ENCODE measurements at places on chromosomes 16 and 17.
A peak's percentile ranks its signal among the peaks of the same experiment; 100 is the strongest.

DNA sequence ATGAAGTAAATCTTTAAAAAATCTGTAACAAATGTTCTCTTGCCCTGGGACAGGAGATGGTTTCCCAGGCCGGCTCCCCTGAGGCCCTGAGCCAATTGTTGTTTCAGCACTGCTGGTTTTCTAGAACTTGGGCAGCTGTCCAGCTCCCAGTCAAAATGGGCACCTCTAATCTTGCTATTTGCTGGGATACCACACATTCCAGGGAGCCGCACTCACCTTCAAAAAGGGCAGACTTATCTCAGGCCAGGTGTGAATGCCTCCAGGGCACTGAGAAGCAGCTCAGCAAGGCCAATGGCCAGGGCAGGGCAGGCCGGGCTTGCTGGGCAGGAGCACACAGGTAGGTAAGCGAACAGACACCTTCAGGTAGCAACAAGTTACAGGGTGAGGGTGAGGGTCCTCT, 24.4 kb downstream of the TRIM16 start:
- DNase-seq, result no peak

DNA sequence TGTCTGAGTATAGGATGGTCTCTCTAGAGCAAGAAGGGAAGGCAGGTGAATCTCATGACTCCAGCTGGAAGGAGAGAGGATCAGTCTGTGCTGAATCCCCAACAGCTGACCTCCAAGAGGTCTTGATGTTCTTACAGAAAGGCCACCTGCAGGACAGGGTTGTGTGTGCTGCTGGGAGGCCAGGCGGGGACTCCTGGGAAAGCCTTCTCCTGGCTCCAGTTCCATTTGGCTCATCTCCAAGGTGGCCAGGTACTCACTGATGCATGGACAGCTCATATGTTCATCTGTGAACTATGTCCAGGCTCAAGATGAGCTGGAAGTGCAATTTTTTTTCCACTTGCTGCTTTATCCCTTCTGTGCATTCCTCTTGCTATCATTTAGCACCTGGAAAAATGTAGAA, 730.2 kb upstream of the RBFOX1 start:
- DNase-seq, result no peak

- peak; percentile 47 for DNase-seq
Observed at GRCh38 chr17:19513897-19514488, 19.7 kb upstream of the SLC47A1 start.

DNA sequence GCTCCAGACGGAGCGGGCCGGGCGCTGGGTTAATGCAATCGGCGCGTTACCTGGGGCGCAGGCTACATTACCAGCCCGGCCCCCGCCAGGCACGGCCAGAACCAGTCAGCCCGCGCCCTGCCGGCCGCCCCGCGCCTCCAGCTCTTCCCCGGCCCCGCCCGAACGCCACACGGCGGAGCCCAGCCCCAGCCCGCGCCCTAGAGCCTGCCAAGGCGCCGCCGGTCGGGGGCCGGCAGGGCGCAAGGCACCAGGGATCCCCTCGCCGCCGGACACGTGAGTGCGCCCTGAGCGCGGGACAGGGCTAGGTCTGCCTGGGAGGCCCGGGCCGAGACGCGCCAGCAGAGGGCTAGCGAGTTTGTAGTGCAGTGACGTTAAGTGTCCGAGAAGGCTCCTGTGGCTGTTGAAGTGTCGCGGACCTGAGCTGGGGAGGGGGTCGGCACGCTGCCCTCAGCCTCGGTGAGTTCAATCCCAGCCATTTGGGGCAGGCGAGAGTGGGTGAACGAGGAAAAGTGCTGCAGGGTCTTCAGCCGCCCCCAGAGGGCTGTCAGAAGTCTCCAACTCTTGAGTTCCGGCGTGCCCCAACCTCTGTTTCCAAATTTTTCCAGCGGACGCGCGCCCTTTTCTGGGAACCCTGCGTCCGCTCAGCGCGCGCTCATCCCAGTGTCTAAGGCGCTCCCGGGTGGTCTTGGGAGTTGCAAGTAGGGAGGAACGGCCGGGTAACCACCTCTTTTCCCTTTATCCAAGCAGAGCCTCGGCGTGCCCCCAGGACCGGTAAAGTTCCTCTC, at the start of gene SLC6A2:
SLC6A2 (plus strand) TSS at position 92 of the 785 bp plus-strand sequence. CDS start 707 bp downstream, outside the sequence.
- DNase-seq, result no peak

DNA sequence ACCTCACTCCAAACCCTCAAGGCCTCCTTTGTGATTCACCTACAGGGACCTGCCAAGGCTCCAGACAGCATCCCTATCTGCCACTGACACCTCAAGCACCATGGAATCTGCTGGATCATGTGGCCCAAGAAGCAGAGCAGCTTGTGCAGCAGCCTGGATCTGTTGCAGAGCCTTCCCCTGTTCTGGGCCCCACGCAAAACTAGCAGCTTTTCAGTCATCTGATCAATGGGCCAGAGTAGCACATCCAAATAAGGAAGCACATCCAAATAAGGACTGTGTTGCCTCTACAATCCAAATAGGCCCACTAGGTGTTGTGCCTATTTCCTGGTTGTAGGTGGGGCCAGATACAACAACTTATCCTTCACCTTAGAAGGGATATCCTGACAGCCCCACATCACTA, 97.1 kb upstream of the GNAO1 start:
- no peak for DNase-seq

DNA sequence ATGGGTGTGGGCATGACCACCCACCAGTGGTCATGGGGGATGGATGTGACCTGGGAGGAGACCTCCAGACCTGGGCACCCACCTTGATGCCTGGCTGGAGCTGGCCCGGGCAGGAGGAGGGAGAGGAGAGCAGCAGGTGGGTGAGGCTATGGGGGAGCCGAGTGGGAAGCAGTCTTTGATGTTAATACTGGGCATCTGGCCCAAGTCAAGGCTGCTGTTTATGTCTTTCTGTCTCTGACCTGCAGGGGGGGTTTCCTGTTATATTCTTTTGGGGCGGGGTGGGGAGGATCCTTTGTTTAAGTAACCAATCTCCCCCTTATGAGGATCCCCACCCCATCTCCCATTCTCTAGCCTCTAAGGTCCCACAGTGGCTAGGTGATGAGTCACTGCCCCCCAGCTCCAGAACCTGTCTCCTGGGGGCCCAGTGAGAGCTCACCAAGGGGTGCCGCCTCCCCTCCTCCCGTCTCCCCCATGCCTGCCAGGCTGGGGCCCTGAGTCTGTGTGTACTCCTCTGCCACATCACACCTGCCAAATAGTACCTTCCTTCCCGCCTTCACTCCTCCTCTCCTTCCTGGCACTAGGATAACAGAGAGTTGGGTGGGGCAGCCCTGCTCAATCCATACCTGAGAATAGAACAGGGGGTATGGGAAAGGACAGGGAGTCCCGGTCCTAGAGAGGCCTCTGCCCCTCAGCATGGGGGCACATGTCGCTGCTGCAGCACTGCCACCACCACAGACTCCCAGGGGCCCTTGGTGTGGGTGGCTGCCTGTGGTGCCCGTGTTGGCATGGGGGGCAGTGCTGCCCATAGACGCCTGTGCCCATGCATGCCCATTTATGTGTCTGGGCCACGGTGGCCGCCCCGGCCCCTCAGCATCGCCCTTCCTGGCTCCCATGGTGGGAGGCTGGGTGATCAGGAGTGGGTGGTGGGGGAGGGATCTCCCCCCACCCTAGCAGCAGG, 7.3 kb downstream of the THRA start:
- DNase-seq, result no peak

DNA sequence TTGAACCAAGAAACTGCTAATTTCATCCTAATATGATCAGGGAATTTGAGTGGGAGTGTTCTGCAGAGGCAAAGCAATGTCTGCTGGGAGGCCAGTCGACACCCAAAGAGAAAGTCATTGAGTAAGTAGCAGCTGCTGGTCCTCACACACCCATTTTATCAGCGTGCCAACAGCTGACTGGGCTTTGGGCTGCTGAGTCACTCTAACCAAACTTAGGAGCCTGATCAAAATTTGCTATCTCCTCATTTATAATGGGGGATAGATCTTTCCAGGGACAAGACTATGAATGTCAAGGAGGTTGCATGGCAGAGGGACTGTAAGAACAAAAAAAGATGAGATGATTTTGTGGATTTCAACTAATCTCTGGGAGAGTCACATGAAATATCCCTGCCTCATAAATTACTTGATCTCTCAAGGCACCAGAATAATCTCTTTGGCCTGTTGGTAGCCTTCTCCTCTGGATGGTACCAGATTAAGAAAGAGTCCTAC, 32.9 kb downstream of the CPSF4L start:
- DNase-seq, result no peak

DNA sequence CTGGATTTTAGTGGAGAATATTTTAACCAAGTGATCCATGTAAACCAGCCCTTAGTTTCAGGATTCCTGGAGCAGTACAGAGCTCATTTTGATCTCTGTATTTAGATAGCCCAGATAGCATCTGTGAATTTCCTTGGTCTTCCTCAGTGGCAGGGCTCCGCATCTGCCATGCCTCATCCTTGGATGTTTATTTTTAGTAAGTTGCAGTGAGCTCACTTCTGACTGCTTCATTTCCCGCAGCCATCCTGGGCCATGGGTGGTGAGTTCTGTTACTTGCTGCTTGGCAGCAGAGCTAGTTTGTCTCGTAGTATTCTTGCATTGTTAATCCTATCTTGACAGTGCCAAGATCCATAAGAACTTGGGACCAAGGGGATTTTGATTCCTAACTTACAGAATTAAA, 33.7 kb downstream of the IST1 start:
- no peak for DNase-seq

- DNase-seq, result no peak
Observed at GRCh38 chr17:59634632-59635541, 15.2 kb downstream of the CLTC start.

- no peak for DNase-seq
Observed at GRCh38 chr16:67651847-67652246, 6.9 kb downstream of the CARMIL2 start.

GRCh38 chr17:27564463-27564862, 66.5 kb upstream of the LGALS9 start:
- DNase-seq, result no peak

DNA sequence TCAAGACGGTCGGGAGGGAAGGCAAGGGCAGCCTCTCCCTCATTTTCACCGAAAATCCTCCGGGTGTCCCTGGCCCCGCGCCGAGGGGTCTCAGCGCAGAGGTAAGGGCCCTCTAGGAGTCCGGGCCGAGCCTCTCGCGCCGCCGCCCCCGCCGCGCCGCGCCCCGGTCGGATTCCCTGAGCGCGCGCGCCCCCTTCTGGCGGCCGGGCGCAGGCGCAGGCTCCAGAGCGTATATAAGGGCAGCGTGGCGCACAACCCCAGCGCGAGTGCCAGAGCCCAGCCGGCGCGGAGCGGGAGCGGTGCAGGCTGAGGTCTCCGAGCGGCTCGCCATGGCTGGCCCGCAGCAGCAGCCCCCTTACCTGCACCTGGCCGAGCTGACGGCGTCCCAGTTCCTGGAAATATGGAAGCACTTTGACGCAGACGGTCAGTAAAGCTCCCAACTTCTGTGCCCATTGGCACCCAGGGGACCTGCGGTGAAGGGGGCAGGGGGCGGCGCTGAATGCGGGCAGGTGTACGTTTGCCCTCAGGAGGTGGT, at the start of gene CALB2:
CALB2 (plus strand) TSS at position 260 of the 535 bp plus-strand sequence; CDS start at position 330, 70 bp downstream.
- no peak for DNase-seq

DNA sequence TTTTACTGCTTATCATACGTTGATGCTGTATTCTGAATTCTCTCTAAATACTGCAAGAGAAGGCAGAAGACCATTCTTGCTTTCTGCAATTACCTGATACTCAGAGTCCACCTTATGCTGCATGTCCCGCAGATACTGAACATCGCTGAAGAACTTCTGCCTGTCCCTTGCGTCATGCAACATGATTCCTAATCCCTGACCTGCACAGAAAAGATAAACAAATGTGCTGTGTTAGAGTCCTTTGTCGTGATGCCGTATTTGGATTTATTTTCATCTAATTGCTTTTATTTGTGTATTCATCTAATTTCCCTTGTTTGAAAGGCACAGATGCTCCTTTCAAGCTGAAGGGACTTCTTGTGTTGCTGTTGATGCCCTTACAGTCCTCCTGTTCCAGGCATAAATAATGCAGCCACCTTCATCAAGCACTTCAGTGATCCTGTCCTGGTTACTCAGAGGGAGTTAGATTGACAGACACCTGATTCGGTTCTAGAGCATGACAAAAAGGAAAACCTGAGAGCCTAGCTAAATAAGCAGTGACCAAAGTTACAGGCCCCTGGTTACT, 6.5 kb downstream of the MARCHF10 start:
- DNase-seq, result no peak

- DNase-seq, result no peak
Observed at GRCh38 chr17:44829523-44830358, at the start of gene GJC1. Gene GJC1, minus strand, starts transcription at chr17:44830287. Its CDS starts 24,470 bp downstream, at chr17:44805817.

- DNase-seq, result no peak
Observed at GRCh38 chr17:76421044-76421407, 31.9 kb downstream of the UBE2O start.

DNA sequence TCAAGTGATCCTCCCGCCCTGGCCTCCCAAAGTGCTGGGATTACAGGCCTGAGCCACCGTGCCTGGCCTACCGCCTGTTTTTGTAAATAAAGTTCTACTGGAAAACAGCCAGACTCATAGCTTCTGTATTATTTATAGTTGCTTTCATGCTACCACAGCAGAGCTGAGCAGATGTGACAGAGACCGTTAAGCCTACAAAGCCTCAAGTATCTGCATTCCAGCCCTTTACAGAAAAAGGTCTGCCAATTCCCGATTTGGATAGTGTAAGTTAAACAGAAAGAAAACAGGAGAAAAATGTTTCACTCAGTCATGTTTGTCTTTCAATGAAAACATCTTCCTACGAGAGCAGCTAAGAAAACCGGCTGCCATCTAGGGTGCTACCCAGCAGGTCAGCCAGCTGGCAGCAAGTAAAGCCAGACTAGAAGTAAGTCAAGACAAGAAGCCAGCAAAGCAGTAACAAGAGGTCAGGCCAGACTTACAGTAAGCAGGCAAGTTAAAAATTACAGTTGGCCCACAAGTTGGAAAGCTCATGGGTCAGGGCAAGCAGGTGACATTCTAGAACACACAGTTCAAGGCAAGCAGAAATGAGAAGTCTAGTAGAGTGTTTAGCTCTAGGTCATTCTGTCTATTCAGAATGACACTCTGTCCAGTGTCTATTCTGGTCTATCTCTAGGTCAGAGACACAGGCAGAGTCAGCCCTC, 17.7 kb downstream of the NCBP3 start:
- no peak for DNase-seq

DNA sequence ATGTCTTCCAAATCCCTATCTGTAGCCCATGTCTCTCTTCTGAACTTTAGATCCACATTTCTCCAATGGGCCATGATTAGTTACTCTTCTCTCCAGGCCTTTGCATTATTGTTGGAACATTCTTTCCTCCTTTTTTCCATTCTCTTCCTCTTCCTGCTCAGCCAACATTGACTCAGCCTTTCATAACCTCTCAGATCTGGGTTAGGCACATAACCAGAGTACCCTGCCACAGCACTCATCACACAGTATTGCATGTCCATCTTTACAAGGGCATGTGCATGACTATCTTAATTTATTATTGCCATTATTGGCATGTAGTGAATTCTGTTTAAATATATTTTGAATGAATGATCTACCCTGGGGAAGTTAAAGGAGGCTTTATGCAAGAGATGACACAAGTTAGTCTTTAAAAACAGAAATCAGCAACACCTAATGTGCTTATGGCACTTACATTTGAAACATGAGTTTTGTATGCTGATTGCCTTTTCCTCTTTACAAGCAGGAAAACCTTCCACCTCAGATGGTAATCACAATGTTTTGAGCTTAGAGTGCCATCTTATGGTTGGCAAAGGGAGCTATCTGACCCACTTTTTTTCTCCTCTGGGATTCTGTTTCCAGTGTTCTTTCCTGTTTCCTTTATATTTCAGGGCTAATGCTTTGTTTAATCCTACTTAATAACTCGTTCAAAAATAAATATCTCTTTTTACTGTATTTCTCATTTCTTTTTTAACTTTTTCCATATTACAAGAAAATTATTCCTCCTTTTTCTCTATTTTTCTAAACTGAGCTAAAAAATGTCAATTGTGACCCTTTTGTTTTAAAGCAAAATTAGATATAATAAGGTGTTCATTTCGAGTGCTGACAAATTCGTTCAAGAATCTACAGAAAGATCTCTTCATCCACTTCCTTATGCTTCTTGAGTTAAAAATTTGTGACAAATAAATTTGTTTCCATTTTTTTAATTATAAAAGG, 151.0 kb upstream of the RBL2 start:
- DNase-seq, result peak; percentile 15
